ENCODE measurements at places on chromosomes 4 and X.
A peak's percentile ranks its signal among the peaks of the same experiment; 100 is the strongest.

- DNase-seq = no peak
These were observed 38.2 kb downstream of the HTRA3 start for GRCh38 chr4:8307714-8308113.

- DNase-seq = no peak
These were observed 32.4 kb downstream of the KLHL8 start for GRCh38 chr4:87188048-87188447.

DNA sequence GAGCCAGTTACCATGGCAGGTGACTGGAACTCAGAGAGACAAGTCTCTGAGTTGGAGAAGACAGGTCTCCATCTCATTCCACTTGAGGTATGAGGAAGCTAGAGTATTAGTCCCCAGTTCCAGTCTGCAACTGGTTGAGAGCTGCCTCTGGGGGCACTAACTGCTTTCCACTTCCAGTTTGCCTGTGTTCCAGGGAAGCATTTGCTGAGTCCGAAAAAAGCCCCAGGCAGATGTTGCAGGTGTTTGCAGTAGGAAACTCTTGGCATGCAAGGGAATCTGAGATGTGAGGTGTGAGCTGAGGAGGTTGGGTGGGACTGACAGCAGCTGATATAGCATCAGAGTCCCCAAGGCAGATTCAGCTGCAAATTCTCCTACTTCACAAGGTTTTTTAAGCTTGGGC, 272.2 kb upstream of the CASK start:
- no peak for DNase-seq

DNA sequence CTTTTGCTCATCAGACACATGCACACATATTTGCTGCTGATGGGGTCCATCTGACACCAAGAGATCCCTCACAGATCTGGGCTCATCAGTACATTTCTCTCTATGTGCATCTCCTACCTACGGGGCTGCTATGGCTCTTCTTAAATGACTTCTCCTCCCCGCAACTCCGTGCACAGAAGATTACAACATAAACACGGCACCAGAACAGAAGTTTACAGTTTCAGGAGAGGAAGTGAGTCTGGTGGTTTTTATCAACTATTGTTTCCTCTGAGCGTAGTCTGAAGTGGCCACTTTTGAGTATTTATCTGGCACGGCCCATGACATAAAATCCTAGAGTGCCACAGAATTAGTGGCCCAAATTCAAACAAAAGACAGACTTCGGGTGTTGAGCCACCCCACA, 263.8 kb downstream of the PRDM5 start:
- DNase-seq = no peak

GRCh38 chr4:71211748-71212147, 127.1 kb upstream of the SLC4A4 start:
- no peak for DNase-seq

DNA sequence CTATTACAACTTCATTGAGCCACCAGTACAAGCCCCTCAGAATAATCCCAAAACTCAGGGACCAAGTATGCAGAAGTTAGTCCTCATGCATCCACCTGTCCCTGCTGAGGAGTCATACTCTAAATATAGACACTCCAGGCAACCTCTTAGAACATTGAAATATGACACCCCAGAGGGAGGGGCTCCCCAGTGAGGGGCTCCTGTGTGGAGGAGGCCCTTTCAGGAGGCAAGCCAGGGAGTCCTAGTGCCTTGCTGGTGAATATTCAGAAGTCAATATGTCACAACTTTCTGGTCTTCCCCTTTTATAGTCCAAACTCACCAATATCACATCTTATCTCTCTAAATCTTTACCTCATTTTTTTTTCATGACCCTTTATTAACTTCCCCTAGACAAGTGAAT, 1.6 kb upstream of the ARMCX6 start:
- no peak for DNase-seq

GRCh38 chr4:79682161-79682560, 274.1 kb upstream of the GK2 start:
- peak; percentile 28 for DNase-seq

GRCh38 chrX:332496-332860, 13.9 kb upstream of the GTPBP6 start:
- no peak for DNase-seq

DNA sequence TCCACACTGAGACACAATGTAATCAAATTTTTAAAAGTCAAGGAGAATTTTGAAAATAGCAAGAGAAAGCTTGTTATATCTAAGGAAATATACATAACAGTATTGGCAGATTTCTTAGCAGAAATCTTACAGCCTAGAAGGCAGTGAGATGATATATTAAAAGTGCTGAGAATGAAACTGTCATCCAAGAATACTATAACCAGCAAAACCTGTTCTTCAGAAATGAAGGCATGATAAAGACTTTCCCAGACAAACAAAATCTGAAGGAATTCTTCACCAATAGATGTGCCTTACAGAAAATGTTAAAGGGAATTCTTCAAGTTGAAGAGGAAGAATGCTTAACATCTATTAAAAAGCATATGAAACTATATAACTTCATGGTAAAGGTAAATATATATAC, 73.6 kb downstream of the CPEB2 start:
- no peak for DNase-seq

DNA sequence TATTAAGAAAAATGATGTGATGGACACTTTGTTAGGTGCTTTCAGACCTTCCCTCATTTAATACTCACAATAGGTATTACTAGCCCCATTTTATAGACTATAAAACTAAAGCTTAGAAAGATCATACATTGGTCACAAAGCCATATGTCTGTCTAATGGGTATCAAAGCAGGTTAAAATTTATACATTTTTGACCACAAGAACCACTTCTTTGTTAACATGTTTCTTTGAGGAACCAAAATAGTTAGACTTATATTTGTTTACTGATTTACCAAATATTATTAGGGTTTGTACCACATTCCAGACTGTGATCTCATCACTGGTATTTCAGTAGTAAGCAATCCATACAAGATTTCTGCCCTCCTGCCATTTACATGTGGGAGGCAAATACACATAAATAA, 363.3 kb downstream of the NAF1 start:
- no peak for DNase-seq

DNA sequence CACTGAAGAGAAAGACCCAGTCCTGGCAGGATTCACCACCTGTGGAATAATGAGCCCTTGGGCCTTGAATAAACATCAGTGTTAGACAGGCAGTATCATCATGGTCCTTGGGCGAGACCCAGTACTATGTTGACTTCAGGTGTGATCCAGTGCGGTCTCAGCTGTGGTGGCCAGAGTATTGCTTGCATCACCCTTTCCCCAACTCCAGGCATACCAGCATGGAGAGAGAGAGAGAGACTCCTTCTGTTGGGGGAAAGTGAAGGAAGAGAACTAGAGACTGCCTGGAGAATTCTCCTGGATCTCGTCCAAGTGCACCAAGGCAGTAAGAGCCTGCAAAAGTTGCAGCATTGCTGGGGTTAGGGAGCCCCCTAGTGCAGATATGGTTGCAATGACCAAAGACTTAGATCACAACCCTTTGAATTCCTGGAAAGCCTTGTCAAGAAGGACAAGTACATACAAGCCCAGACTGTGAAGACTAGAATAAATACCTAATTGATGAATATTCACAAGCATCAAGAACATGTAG, 61.1 kb upstream of the VAMP7 start:
- DNase-seq = peak; percentile 80

DNA sequence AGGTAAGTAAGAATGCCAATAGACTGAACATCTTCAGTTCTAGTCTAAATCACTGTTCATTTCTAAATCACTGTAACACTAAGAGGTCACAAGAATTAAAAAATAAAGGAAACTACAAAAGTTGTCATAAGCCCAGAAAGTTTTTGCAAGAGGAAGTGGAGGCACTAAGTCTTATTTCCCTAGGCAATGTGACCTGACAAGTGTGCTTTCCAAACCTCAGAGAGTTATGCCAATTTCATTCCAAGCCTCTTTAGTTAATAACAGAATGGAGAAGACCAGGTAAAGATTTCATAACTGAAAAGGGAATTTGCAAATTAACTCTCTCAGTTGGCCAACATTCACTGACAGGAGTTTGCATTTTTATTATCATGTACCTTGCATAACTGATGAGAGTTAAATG, 40.5 kb downstream of the BBS12 start:
- DNase-seq = no peak

DNA sequence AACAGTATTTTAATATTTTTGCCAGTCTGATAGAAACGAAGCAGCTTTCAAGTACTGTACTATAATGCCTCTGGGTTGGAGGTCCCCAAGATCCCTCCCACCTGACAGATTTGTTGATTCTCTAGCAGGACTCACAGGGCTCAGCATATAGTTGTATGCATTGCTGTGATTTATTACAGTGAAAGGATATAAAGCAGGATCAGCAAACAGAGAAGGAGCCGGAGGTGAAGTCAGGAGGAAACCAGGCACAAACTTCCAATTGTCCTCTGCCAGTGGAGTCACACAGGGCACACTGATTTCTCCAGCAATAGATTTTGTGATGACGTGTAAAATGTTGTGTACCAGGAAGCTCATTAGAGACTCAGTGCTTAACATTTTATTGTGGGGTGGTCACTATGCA, 19.0 kb downstream of the USP53 start:
- DNase-seq = no peak

DNA sequence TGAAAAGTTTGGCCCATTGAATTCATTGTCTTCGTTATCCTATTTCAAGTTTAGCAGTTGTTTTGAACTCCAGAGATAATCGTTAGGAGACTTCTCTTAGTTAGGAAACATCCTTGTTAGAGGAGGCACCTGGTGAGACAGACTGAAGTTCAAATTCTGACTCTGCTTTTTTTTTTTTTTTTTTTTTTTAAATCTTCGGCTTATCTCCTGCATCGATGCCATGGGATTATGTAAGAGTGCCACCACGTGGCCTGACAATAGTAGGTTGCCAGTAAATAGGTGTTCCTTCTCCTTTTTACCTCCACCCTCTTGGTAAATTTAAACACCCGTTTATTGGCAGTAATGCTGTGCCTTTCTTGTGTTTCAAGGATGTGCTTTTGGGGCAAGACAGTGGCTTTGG, 149.3 kb downstream of the SOWAHB start:
- peak; percentile 69 for DNase-seq

DNA sequence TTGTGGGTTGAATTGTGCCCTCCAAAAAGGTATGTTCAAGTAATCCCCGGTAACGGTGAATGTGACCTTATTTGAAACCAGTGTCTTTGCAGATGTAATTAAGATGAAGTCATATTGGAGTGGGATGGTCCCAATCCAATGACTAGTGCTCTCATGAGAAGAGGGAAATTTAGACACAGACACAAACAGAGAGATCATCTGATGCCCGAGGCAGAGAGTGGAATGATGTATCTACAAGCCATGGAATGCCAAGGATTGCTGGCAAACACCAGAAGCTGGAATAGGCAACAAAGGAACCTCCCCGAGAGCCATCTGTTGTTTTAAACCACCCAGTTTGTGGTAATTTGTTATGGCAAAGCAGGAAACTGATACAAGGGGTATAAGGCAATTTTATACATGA, 35.1 kb downstream of the RPS6KA3 start:
- no peak for DNase-seq

- no peak for DNase-seq
These were observed 36.2 kb downstream of the FAM241A start for GRCh38 chr4:112181358-112182000.

- DNase-seq = no peak
These were observed 872.6 kb downstream of the FSTL5 start for GRCh38 chr4:161291222-161291621.

DNA sequence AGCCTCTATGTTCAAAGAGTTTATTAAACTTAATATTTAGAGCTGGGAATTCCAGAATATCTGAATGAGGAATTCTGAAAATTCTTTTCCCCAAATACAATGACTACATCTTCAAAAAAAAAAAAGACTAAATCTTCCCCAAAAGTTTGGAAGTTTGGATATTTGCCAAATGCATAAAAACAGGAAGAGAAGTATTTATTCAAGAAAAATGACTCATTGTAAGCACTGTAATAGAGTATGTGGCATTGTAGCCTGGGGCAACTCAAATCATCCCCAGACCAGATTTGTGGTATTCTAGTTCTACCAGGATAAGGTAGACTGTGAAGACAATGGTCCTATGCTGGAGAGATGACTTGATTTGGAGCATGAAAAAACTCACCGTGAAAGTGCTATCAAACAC, 78.5 kb upstream of the PDHA2 start:
- no peak for DNase-seq

DNA sequence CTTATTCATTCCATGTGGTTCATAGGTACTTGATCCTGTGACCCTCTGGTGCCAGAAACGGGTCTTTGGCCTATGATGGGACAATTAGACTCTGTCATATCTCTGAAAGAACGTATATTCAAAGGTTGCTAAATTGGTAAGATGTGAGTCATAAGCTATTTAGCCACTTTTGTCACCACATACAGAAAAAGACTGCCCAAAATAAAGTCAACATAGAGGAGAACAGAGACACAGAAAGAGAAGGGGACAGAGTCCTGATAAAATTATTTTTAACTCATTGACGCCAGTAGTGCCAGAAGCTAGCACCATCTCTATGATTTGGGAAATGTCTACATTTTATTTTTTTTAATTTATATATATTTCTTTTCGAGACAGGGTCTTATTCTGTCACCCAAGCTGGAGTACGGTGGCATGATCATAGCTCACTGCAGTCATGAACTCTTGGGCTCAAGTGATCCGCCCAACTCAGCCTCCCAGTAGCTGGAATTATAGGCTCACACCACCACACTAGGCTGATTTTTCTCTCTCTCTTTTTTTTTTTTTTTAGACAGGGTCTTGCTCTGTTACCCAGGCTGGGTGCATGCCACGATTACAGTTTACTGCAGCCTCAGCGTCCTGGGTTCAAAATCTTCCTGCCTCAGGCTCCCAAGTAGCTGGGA, 92.1 kb upstream of the COX18 start:
- no peak for DNase-seq

DNA sequence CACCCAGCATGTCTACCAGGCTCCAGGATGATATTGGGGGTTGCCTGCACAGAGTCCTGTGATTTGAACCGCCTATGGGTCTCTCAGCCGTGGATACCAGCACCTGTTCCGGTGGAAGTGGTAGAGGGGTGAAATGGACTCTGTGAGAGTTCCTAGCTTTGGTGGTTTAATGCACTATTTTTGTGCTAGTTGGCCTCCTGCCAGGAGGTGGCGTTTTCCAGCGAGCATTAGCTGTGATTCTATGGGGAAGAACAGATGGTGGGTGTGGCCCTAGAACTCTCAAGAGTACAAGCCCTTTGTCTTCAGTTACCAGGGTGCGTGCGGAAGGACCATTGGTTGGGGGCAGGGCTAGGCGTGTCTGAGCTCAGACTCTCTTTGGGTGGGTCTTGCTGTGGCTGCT, 316.9 kb upstream of the AMOT start:
- no peak for DNase-seq

DNA sequence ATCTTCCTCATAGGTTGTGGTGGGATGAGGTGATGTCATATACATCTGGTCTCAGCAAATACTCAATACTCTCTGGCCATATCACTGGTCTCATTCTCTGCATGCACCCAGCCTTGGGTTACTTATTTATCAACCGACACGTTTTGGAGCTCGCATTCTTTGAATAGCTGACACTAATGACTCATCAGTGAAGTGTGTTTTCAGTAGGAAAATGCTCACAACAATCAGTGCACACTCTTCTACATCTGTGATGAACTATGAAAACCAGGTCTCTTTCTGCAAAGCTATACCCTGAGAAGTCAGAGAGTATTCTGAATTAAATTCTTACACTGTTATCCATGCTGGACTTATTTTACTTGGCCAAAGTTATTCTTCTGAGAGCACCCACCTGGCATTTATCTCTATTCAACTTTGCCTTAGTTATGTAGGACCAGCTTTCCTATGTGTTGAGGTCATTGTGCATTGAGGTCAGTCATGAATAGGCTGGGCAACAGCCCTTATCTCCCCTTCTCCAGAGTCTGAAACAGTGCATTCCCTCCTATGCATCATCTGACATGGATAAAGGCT, 58.7 kb upstream of the DHX15 start:
- no peak for DNase-seq

Data from activated CD4-positive, alpha-beta T cell treated with anti-CD3 and anti-CD28 coated beads, Interleukin-2, amount 10 ng/mL, durations not matched to agents 24 days and 14 days (primary cell).